ENCODE measurements at places on chromosomes 11 and 22. TPM values are rescaled to one million over a fixed set of nuclear protein-coding genes. Genes with fewer than 3 reads are reported as not detected.

CARNS1 gene
- total RNA-seq, result 0.09 TPM

ADAMTS15 gene
- 3.4 TPM for total RNA-seq

USH1C gene
- total RNA-seq, result not detected

OSBP gene
- 29.7 TPM for total RNA-seq

ACAT1 gene
- 101 TPM for total RNA-seq

TAF6L gene
- total RNA-seq, result 12.1 TPM

C22orf42 gene
- not detected for total RNA-seq

TYR gene
- not detected for total RNA-seq

ZC3H12C gene
- 15.1 TPM for total RNA-seq
